CD4-positive, alpha-beta T cell treated with Interleukin-17A for 1 hour (primary cell): ENCODE measurements at places on chromosomes 3 and 15.

DNA sequence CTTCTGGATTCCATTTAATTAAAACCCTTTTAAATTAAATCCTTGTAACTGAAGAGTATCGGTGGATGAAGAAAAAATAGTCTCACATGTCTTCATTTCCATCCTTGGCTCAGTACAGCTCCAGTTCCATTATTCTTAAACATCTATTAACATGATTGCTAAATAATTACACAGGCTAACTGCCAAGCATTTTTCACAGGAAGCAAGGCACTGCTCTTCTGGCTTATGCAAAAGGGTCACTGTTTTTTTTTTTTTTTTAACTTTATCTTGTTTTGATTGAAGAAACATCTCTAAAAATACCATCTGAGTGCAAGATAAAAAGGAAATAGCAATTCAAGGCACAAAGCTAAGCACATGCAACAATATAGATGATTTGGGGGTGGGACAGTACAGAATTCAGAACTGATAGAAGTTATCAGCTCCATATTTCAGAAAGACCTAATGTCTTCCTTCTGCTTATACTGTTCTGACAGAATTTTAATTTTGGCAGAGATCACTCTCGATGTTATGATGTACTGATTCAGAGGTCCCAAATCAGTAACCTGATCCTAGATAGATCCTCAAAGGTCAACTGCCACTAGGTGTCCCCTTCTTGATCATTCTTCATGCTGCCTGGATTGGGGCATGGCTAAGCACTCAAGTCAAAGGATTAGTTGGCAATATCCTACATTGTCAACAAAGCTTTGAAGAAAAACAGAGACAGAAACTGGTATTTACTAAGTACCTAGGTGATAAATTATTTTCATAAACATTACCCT is 57.8 kb upstream of the ACTC1 start:
- DNase-seq, result no peak

DNA sequence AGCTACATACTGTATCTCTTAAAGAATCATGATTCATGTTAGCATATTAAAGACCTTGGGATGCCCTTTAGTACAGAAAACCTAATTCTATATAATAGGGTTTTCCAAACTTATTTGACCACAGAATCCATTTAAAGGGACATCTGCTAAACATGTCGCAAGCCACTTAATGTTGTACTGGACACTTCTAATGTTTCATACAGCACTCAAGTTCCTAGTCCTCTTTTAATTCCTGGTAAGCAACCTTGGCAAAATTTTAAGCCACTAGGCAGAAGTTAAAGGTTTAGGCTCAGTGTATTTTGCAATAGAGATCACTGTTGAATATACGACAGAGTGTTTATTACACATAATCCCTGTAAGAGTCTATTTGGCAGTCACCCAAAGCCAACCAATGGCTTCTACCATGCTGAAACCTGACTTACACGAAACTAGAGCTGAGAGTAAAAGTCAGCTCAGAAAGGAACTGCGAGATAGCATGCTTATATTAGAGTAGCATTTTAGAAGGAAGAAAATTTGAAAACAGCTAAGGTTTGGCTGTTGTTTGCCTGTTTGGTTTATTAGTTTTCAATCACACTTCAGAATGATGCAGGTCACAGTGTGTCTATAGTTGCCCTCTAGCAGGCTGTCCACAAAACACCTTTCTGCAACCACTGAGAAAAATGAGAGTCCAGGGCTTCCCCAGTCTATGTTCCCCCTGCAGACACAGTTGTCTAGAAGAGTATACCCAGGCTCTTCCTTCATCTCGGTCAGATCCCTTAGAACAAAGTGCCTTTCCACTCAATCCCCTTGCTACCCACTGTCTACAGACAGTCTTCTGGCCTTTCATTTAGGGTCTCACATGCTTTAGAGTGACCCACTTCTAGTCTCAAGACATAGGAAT is 104.4 kb downstream of the FMN1 start:
- DNase-seq, result no peak

DNA sequence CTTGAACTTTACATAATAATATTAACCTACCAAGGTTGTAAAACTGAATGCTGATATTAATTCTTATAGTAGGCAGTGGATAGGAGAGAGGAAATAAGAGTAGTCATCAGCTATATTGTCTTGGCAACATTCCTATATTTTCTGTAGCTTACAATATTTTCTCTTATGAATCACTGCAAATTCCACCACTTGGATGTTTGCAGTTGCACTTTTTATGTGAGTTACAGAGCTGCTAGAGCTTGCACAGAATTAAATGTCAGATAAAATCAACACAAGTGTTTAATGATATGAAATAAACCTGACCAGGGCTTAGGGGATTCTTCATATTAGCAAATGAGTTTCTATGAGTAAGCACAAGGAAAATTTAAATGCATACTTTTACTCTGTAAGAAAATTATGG is 1710.1 kb downstream of the SI start:
- no peak for DNase-seq

- DNase-seq, result peak; percentile 55
Measured at GRCh38 chr15:94272251-94272898, 41.0 kb downstream of the MCTP2 start.

DNA sequence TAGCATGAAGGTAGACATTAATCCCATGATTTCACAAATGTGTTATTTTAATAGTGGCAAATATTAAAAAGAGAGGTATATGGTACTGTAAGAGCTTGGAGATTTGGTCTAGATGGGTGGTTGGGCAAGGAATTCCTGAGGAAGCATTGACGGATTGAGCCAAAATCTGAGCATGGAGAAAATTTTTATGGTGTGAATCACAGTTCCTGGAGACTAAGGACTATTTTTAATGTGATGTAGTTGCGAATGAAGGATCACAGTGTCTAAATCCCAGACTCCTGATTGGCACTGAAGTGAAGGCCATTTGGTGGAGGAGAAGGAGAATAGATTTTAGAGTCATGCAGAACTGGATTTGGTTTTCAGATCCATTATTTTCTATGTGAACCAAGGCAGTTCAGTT is 188.7 kb upstream of the FEZF2 start:
- no peak for DNase-seq

DNA sequence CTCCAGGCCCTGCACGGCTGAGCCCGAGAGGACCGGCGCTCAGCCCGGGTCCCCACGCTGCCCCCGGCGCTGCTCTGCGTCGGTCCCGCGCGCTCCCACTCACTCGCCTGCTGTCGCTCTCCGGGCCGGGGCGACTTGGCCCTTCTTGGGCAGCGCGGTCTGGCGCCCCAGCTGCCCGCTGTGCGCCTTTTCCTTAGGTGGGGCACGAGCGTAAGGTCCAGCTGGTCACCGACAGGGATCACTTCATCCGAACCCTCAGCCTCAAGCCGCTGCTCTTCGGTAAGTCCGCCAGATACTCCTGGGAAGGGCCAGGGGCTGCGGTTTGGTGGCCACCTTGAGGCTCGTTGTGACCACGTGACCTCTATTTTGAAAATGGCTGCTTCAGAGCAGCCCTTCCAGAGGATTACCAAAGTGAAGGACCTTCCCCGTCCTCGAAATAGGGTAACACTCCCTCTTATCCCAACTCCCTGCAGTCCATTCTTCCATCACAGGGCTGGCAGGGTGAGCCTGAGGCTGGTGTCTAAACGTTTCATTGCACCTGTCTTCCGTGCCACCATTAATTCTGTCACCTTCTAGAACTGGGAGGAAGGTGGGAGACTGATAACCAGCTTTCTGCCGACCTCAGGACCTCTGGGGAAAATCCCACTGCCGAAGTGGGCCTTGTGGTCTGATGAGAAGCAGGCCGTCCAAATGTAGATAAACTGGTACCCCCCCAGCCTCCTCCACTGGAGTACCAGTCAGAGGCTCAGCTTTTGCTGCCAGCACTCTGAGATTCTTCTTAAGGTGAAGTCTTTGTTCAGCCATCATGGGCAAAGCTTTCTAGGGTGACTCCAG is 812 bp downstream of the P4HTM start:
- DNase-seq, result peak; percentile 49

DNA sequence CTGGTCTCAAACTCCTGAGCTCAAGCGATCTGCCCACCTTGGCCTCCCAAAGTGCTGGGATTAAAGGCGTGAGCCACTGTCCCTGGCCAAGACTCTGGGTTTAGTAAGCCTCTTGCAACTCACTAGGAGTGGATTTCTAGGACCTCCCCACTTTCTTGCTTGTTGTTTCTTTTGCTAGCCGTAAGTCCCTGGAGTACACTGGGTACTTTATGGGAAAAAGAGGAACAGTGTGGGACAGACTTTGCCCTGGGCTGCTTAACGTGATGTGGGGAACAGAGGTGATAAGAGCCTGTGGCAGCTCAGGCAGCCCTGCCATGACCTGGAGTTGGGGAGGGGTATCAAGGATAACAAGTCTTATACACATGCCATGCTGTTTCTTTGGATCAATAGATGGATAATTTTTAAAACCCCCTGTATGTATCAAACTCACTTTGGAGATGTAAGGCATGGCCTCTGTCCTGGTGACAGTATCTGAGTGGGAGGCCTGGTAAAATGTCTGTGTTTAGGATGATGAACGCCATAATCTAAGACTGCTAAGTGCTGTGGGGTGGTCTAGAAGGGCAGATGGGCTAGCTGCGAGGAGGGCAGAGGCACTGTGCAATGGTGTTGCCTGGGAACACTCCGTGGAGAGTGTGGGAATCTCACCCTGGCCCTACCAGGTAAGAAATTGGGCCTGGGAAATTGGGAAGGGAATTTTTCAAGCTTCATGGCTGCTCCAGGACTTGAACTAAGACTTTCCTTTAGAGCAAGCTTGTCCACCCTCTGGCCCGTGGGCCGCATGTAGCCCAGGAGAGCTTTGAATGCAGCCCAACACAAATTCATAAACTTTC is 54.8 kb downstream of the SMAD3 start:
- DNase-seq, result no peak

DNA sequence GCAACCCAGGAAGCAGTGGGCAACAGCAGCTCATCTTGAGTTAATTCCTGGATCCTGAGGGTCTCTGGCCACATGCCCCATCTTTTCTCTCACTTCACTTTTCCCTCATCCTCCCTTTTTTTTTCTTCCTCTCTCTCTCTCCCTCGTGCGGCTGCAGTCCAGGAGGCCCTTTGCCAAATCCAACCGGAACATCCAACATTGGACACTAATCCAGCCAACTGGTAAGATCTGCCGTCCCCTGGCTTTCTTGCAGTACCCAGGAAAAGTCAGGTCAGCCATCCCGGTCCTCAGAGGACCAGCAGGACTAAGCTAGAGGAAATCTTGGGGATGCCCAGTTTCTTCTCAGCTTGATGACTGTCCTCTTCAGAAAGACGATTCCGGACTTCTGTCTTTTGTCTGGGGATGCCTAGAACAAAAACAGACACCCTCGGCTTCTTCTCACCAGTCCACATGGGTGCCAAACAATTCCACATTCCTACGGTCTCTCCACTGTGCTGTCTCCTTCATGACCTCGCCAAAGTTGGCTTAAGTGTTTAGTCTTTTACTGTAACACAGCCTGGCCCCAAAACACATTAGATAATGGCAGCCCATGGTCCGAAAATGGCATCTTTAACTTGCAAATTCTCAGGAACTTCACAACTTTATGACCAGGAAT is 115.6 kb downstream of the GSK3B start:
- DNase-seq, result no peak

- no peak for DNase-seq
Measured at GRCh38 chr15:81744364-81744763, 301.5 kb downstream of the MEX3B start.

- no peak for DNase-seq
Measured at GRCh38 chr3:162391301-162391700, 894.7 kb downstream of the OTOL1 start.

DNA sequence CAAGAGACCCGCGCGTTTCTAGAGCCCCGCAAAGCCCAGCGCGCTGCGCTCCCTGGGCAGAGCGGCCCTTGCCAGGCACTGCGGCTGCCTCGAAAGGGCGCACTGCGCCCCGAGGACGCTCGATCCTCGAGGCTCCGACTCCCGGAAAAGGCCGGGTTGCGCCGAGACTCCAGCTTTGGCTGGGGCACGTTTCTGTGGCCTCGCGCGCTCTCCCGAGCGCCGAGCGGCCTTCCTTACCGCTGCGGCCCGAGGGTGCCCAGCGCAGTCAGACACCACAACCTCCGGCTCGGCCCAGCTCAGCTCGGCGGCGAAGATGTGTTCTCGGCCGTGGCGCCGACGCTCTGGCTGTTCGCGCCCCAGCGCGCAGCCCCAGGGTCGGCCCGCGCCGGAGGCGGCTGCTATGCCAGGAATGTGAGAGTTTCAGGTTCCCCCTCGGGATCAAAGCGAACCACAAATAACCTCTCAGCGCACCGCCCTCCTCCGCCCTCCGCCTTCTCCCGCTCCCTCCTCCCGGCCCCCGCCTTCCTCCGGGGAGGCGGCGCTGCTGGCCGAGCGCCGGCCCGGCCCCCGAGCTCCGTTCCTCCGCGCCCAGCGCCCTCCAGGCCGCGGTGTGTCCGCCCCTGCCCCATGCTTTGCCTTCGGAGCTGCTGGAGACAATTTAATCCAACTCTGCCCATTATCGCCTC is at the start of gene AMOTL2:
Gene AMOTL2, minus strand, starts transcription at position 343 of the 686 bp plus-strand sequence. CDS start 3,014 bp downstream, outside the sequence.
- peak; percentile 8 for DNase-seq

- DNase-seq, result no peak
Measured at GRCh38 chr3:55571216-55571813, 84.2 kb upstream of the WNT5A start.

- DNase-seq, result no peak
Measured at GRCh38 chr3:114128231-114128630, 50.6 kb downstream of the DRD3 start.

DNA sequence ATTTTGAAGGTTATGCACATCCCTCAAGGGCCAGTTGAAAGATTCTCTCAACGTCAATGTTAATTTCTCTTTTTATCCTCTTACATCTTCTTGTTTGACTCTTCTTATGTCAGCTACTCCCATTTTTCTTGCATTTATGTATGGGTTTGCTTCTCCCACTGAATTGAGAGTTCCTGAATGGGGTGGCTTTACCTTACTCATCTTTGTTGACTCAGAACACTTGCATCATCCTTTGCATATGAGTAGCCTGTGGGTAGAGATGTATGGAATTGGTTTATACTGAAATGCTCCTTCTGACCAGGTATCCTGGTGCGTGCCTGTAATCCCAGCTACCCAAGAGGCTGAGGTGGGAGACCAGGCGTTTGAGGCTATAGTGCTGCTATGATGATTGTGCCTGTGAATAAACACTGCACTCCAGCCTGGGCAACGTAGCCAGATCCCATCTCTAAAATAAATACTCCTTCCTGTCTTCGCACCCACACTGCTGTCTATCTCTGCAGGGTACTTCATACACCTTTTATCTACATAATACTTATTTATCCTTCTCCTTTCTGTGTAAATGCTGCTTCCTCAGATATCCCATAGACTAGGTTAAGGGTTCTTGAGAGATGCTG is 123.6 kb upstream of the DPH6 start:
- no peak for DNase-seq

DNA sequence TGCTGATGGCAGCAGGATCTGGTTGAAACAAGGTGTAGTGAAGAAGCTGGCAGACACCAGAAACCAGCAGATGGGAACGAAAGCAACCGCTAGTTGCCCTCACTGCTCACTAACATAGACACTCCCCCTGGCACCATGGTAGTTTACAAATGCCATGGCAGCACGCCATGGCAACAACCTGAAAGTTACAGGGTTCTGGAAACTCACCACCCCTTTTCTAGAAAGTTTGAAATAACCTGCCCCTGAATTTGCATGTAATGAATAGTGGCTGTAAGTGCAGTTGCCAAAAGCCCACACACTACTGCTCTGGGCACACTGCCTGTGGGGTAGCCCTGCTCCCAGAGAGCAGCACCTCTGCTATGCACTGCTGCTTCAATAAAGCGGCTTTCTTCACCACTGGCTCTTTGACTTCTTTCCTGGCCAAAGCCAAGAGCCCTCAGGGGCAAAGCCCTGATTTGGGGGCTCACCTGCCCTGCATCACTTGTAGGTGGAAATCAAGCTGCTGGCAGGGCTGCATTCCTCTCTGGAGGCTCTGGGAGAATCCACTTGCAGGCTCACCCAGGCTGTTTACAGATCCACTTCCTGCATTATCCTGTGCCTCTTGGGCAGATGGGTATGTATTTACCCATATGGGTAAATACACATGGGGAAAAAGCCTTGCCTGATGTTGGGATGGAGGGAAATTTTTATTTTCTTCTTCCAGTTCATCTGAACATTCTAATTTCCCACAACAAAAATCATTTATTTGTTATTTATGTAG is 2.0 kb upstream of the GP9 start:
- DNase-seq, result peak; percentile 15
